Stimulated activated CD4-positive, alpha-beta T cell treated with anti-CD3 and anti-CD28 coated beads, Interleukin-2, amount 100 ng/mL, for 24 hours (primary cell): ENCODE measurements at places on chromosomes 3 and 15.

GRCh38 chr15:74369084-74369745, 1.8 kb upstream of the CYP11A1 start:
- no peak for DNase-seq

DNA sequence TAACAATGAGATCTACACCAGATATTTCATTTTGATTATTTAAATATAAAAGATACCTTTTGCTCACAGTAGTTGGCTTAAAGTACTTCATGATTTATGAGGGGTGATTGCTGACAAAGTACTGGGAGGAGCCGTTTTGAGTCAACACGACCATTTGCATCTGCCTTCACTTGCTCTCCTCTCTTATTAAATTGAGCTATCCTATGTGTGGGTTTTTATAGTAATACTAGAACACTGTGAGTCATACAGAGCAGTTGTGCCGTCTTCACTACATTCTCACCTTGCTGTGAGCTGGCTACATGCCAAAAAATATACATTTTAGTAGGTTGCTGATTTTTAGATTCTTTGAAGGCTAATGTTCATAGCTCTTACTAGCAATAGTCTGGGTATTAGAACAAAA, 161.2 kb downstream of the ALCAM start:
- peak; percentile 2 for DNase-seq

DNA sequence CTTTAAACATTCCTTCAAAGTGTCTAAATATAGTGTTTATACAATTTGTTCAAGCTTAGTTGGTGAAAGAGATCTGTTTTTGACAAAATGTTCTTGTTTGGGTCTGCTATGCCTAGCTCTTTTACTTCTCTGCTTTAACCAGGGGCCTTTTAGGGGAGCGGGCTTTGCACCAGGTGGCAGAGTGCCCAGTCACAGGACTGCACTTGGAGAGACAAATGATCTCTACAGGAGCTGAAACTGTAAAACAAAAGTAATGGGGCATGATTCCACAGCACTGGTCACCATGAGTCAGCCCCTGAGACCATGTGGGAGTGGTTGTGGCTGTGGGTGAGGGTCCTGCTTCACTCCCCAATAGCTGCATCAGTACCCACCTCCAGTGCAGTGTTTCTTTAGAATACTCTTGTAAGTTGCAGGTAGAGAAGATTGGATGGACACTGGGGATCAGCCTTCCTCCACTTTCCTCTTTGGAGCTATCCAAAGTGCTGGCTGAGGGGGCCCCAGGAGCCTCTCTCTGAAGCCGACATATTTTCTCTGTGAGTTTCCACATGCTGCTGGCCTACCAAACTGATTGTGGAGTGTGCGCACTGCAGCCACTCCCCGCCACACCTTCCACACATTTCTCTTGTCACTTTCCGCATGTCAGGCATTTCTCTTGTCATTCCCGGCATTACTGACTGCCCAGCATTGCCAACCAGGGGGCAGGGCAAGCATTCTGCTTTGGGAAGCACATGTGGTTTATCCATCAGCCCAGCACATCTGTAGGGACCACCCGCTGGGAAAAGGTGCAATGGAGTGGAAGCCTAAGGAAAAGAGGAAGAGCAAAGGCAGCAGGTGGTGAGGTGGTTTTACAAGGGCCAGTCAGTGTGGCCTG, 110.0 kb downstream of the EPHB1 start:
- no peak for DNase-seq

GRCh38 chr3:13189639-13190377, 116.6 kb upstream of the IQSEC1 start:
- no peak for DNase-seq

GRCh38 chr15:84721371-84721770, 5.4 kb upstream of the SEC11A start:
- DNase-seq: no peak

- peak; percentile 61 for DNase-seq
Observed at GRCh38 chr3:46959161-46959511, 17.4 kb downstream of the CCDC12 start.
